CD4-positive, alpha-beta memory T cell (primary cell): ENCODE measurements at places on chromosomes 11 and 22.
A peak's percentile ranks its signal among the peaks of the same experiment; 100 is the strongest.

GRCh38 chr11:114348200-114349191 is 51.8 kb downstream of the C11orf71 start:
- DNase-seq, result peak; percentile 45

- no peak for DNase-seq
These were observed 11.6 kb downstream of the CDPF1 start for GRCh38 chr22:46238541-46238940.

GRCh38 chr11:47222696-47223095 is 7.9 kb downstream of the DDB2 start:
- no peak for DNase-seq

DNA sequence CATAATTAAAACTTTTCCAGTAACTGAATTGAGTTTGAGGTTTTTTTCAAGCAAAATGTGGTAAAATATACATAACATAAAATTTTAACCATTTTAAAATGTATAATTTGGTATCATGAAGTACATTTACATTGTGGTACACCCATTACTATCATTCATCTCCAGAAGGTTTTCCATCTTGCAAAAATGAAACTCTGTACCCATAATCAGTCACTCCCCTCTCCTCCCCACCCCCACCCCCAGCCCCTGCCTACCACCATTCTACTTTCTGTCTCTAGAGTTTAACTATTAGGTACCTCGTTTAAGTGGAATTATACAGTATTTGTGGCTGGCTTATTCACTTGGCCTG is 63.7 kb downstream of the MICAL2 start:
- no peak for DNase-seq

GRCh38 chr11:116800610-116801009 is 8.9 kb upstream of the APOA5 start:
- DNase-seq, result no peak

DNA sequence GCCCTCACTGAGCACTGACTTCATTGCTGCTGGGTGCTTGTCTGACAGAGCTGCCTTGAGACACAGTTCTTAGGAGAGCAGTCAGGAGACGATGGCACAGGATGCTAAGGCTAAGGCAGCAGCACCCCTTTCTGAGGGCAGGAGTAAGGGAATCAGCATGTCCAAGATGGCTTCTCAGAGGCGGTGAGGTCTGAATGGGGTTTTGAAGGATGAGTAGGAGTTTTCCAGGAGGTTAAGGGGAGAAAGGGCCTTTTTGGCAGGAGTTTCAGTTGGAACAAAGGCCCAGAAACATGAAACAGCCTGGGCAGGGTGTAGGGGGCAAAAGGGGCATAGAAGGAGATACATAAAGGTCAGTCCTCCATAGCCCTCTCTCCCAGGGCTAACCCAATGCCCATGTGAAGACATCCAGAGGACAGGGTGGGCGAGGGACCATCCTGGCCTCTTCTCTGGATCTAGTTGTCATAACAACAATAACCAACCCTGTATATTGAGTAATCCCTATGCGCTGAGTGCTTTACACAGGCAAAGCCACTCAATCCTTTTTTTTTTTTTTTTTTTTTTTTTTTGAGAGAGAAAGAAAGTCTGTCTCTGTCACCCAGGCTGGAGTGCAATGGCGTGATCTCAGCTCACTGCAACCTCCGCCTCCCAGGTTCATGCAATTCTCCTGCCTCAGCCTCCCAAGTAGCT is 19.0 kb downstream of the CYTH4 start:
- DNase-seq, result no peak

DNA sequence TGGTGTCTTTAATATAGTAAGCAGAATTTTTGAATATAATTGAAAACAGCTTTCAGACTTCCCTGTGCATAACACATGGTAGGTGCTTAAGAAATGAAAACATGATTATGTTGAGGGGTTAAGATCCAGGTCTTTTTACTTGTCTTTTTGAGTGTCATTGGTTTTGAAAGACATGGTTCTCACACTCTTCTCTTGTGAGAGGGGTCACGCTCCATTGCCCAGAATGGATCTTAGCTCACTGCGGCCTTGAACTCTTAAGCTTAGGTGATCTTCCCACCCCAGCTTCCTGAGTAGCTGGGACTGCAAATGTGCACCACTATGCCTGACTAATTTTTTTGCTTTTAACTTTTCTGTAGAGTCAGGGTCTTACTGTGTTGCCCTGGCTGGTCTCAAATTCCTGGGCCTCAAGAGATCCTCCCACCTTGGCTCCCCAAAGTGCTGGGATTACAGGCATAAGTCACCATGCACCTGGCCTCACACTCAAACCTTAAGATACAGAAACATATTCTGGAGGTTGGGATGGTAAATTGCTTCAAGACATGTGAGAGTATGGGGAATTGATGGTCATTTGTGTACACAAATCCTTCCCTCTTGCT is 1.4 kb downstream of the SPCS2 start:
- no peak for DNase-seq

GRCh38 chr11:116527180-116527991 is 245.4 kb downstream of the BUD13 start:
- no peak for DNase-seq

- no peak for DNase-seq
These were observed 17.2 kb upstream of the ZFTA start for GRCh38 chr11:63785823-63786222.

GRCh38 chr11:111177037-111177871 is 68.3 kb upstream of the POU2AF2 start:
- no peak for DNase-seq

GRCh38 chr11:47440054-47440476 is 8.9 kb downstream of the RAPSN start:
- no peak for DNase-seq

- DNase-seq, result peak; percentile 67
These were observed 2.4 kb upstream of the IFITM2 start for GRCh38 chr11:304915-305843.

- DNase-seq, result no peak
These were observed 86.4 kb downstream of the GRK3 start for GRCh38 chr22:25650833-25651232.

- DNase-seq, result no peak
These were observed 537.4 kb downstream of the TMEM135 start for GRCh38 chr11:87575088-87575487.

- no peak for DNase-seq
These were observed 32.8 kb downstream of the KCNQ1OT1 start for GRCh38 chr11:2666828-2667570.

DNA sequence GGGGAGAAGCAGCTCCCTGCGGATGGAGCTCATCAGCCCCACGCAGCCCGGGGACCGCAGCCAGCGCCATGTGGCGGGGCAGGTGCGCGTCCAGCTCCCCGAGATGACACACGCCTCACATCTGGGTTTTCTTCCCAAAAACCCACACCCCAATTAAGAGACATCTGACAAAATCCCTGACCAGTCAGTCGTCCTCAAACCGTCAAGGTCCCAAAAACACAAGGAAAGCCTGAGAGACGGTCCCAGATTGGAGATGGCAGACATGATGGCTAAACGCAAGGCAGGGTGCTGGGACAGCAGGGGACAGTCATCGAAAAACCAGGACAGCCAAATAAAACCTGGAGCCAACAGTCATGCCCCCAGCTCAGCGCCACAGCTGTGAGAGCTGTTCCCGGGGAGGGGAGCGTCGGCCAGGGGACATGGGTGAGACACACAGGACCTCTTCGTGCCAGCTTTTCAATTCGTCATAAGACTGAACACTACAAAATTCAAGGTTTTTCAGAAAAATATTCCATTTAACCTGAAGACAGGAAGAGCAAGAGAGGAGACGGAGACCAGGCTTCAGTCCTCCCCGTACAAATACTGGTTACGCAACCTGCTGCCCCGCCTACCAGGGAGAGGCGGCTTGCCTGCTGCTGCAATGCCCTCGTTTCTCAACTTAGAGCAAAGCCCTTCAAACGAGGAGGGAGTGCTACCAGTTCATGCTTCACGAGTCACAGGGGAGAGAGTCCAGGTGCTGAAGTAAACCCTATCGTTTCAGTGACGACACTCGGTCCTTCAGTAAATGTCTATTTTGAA is 10.5 kb downstream of the TOLLIP start:
- DNase-seq, result no peak

DNA sequence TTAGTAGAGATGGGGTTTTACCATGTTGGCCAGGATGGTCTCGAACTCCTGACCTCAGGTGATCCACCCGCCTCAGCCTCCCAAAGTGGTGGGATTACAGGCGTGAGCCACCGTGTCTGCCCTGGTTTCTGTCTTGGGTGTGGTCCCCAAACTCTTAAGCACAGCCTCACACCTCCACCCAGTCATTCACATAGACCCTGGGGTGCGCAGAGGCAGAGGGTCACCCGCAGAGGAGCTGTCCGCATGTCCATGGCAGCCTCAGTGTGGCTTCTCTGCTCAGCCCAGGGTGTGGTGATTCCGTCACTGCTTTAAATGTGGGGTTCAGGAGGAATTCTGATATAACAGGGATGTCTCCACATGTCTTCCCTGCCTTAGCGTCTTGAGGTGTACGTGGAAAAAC is 48.5 kb upstream of the PRODH start:
- no peak for DNase-seq

- no peak for DNase-seq
These were observed 43.8 kb downstream of the NAT10 start for GRCh38 chr11:34149274-34149673.

DNA sequence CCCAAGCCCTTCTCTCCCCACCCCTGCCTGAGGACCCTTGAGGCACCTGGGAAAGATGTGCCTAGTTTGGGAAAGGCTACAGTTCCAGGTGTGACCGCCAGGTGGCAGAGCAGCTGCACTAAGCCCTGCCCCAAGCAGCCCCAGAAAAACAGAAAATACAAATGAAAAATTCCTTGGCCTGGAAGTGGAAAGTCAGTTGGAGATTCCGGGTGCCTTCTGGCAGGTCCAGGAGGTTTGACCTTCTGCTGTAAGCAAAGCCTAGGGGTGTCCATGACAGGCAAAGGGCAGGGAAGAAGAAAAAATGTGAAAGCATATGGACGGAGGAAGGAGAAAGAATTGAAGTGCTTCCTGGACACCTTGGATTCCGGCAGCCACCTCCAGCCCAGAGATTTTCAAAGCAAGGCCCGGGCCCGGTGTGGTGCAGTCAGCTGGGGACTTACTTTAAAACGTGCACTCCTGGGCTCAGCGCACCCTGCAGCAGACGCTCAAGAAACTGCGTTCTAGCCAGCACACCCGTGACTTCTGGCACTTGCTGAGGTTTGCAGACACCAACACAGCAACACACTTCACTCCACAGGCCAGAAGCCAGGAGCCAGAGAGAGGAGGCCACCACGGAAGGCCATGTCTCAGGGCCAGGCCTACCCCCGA is 37.3 kb upstream of the SLC22A12 start:
- peak; percentile 31 for DNase-seq

GRCh38 chr11:33689085-33689484 is 11.5 kb downstream of the C11orf91 start:
- DNase-seq, result no peak

- no peak for DNase-seq
These were observed 2.9 kb upstream of the ABCC8 start for GRCh38 chr11:17479284-17480214.

DNA sequence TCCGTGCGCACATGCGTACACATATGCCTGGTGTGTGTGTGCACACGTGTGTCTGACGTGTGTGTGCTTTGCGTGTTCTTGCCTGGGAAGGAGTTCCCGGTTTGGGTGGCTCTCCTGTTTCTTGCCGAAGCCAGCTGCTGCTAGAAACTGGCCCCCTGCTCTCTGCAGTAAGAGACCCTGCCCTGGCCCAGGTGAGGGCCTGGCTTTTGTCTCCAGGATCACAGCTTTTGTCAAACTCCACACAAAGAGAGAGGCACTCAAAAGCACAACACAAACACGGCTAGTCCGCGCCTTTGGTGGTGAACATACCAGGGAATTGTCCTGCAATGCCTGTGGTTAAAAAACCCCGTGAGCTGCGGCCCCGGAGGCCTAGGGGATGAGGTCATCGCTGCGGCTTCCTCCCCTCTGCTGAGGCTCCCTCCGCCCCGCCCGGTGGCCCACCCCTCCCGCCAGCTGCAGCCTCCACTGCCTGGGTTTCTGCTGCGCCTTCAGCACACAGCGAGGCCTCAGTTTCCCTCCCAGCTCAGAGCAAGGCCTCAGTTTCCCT is 88.9 kb downstream of the KCNQ1 start:
- DNase-seq, result no peak

GRCh38 chr11:65573391-65574079 is 1.2 kb downstream of the FAM89B start:
- DNase-seq, result peak; percentile 36

DNA sequence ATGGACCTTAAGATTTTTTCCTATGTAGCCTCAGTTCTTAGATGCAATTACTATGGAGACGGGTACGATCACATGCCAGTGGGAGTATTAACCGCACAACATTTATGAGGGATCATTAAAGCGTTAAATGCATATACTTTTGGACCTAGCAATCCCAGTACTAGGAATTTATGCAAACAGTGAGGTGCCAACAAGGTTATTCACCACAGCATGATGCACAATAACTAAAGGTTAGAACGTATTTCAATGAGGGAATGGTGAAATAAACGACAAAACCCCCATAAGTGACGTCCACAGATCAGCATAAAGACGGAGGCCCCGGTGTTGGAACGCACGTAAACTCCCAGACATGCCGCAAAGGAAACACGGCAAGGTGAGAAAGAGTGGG is 539 bp downstream of the SIRT3 start:
- DNase-seq, result no peak

GRCh38 chr22:36055376-36056295 is 27.0 kb upstream of the RBFOX2 start:
- no peak for DNase-seq

- no peak for DNase-seq
These were observed 56.6 kb downstream of the LINC01488 start for GRCh38 chr11:69537855-69538640.

DNA sequence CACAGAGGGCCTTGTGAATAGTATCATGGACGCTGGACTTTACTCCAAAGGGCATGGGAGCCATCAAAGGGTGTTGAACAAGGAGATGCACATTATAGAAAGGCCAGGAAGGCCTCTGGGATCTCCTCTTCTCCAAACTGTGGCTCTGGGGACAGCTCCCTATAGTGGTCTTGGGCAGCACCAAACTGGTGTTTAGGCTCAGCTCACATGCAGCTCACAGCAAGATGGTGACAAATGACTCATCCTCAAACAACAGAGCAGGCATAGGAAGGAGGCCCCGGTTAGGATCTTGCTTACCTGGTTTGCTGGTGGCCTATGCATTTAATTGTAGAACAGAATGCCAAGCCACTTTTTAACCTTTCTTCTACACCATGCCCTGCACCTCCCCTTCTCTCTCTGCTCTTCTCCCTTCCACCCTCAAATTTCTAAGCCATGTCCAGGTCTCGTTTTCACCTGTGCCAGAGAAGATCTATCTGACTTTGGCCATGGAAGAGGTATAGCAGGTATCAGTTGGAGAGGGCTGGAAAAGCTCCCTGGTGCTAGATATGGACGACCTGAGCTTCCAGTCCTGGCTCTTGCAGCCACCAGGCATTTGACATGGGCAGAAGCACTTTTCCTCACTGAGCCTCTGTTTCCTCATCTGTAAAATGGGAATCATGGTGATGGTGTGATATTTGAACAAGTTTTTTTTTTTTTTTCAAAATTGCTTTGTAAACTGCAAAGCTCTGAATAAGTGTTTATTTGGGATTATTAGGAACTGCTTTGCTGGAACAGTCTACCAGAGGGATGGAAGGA is 14.4 kb upstream of the EHF start:
- no peak for DNase-seq

DNA sequence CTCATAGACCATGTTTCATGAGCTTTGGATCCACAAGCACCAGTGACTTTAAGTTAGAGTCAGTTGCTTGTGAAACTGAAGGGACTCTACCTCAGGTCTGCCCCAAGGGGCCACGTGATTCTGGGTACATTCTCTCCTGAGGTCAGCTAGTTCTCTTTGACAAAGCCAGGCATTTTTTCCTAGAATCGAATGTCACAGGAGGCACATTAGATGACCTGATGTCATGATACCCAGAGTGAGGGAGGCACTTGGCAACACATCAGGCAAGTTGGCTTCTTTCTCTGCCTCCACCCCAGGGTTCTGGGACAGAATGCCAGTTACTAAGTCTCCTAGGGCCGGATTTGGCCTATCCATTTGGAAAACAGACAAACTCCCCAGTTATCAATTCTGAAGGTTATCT is 93.0 kb downstream of the APIP start:
- no peak for DNase-seq
